Cerebellar cortex (tissue), 1 donor: ENCODE measurements at places on chromosomes 1 and 21.

DNA sequence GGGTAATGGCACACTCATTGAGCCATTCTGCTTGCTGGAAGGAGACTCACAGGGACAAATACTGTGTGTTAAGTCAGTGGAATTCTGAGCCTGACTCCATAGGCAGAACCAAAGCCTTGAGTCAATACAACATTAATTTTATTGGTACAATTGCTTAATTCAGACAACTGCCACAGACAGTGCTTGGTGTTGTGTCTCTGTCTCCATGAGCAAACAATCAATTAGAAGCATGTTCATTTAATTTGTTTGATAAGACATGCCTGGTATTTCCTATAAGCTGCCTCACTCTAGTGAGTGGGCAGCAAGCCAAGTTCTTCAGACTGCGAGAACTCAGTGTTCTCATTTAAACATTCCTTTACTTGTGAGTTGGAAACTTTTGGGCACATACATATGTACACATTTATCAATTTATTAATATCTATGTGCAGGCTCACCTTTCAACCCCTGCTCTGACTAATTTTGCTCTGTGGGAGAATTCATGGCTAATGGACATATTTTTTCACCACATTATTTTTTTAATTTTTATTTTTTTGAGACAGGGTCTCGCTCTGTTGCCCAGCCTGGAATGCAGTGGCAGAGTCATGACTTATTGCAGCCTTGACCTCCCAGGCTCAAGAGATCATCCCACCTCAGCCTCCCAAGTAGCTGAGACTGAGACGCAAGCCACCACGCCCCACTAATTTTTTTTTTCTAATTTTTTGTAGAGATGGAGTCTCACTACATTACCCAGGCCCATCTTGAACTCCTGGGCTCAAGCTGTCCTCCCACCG lies 4.5 kb upstream of the SRSF10 start:
- no peak for DNase-seq

- no peak for DNase-seq
These were observed 13.9 kb upstream of the TMEM222 start for GRCh38 chr1:27307874-27308598.

GRCh38 chr1:66367369-66367768 lies 166.6 kb upstream of the SGIP1 start:
- DNase-seq: no peak

DNA sequence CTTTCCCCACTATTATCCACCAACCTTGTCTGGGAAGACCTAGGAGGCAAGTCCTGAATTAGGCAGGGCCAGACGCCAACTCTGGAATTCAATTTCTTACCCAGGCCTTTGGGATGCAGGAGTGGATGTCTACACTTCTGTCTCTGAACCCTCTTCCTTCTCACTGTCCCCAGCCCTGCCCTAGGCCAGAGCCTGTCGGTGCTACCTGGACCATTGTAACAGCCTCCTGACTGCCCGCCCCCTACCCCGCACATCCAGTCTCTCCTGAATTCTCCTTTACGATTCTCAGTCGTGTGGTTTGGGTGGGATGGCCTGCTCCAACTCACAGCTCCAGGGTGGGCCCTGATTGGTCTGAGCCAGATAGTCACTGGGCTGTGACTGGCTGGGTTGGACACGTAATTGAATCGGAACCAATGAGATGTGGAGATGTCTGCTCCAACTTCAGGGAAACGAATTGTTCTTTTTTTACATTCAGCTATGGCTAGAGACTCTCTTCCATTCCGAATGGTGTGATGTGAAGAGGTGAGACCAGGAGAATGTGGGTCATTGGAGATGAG lies 304.6 kb downstream of the PTPRU start:
- no peak for DNase-seq

DNA sequence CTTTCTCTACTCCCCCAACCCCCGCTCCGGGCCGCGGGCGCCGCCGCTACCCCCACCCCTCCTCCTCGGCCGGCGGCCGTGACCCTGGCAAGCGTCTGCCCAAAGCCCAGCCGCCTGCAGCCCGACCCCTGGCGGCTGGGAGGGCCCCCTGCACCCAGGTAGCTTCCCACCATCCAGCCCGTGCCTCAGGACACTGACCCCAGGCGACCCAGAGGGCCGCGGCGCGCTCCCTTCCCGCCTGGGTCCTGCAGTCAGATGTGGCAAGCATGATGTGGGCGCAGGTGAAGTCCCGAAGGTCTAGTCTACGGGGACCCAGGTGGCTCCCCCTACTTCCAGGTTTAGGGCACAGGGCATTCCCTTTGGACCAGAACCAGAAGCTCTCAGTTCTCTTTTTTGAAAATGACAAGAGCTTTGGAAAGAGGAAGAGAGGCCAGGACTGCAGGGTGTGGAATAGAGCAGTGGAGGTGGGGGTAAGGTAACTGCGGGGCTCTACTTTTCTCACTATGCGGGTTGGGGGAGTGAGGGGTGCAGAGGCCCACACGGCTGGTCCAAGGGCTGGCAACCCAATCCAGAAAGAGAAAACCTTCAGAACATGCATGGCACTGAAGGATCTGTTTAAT lies at the start of gene DENND4B:
TSS of gene DENND4B (minus strand) at position 97 of the 620 bp plus-strand sequence. CDS start 2,344 bp downstream, outside the sequence.
- DNase-seq: peak; percentile 79

DNA sequence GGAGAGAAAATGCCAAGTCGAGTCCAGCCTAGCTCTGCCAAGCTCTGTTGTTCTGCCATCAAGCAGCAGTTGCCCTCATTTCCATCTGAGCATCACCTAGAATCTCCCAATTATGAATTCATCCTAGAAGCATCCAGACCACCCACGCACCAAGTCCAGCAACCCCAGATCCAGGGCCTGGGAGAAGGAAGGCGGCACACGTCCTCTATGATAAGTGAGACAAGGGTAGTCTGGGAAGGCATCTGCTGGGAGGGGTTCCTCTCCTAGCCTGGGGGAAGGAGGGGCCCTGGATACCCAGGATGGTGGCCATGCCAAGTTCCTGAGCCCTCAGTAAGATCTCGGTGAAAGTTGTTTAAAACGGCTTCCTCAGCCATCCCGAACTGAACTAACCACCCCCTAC lies 70.7 kb downstream of the VWA5B1 start:
- peak; percentile 37 for DNase-seq

DNA sequence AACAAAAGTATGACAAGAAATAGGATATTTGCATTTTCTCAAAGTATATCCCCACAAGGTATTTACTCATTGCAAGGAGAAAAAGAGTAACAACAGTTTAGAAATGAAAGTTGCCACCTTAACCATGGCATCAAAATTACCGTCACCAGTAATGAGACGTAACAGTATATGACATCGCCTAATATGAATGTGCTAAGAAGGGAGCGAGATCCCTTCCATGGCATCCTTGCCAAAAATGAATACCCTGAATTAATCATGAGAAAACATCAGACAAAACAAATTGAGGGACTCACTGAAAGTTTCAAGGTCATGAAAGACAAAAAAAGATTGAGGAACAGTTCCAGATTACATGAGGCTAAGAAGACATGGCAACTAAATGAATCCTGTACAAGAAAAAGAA lies 78.9 kb upstream of the MROH9 start:
- no peak for DNase-seq

DNA sequence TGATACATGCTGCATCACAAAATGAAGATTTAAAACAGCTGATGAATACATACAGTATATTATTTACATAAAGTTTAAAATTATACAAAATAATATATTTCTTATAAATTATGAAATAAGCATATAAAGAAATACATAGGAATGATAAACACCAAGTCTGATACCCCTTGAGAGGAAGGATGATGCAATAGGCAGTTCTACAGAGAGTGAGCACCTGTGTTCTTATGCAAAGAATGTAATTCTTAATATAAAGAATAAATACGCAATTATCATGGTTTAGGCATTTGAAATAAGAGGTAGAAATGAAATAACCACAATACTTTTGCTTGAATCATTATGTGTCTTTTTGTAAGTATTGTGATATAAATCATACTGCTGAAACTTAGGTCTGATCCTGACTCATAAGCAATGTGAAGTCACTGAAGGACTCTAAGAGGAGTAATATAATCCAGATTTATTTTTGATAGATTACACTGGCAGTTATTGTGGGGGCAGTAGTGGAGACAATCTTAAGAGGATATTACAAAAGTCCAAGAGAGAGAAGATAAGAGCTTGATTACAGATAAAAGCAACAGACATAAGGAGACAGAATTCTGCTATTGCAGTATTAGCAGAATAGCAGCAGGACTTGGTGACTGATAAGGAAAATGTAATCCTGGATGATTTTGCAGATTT lies 39.0 kb downstream of the TTLL7 start:
- DNase-seq: no peak

GRCh38 chr1:242761556-242761955 lies 237.1 kb upstream of the PLD5 start:
- no peak for DNase-seq

DNA sequence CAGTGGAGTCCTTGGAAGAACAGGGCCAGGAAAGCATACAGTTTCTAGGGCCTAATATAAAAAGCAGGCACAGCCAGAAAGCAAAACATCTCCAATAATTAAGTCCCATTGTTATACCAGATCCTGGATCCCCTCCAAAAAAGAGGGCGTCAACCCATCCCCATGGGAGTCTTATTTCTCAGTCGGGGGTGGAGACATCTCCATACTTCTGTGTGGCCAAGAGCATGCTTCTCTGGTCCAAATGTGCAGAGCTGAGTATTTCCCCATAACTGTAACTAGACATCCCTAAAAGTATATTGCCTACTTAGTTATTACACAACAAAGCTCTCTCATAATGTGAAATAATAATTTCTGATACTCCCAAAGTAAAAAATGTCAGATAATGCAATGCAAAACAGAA lies 104.2 kb upstream of the SOX13 start:
- no peak for DNase-seq

DNA sequence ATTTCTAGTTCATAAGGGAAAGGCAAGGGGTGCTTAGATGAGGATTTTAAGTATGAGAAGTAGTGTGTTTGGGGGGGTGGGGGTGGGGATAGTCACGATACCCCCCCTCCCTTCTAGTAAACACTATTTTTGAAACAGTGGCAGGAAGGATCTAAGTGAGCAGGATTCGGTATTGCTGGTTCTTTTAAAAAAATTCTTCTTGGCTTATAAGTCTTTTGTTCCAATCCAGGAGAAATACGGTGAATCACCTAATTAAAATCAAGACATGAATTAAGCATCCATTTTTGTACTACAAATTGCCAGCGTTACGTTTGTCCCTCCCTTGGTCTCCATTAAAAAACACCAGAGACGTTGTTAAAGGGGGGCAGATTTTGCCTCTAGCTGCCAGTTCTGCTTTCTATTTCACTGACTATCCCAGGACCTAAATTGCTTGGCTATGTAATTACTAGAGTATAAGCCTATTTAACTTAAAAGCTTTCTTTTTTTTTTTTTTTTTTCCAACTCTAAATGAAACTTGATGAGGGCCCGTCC lies 911 bp downstream of the LMO4 start:
- peak; percentile 36 for DNase-seq

GRCh38 chr1:68448365-68448764 lies 1.4 kb downstream of the RPE65 start:
- no peak for DNase-seq

- peak; percentile 35 for DNase-seq
These were observed 23.1 kb upstream of the ERI3 start for GRCh38 chr1:44377925-44378784.

DNA sequence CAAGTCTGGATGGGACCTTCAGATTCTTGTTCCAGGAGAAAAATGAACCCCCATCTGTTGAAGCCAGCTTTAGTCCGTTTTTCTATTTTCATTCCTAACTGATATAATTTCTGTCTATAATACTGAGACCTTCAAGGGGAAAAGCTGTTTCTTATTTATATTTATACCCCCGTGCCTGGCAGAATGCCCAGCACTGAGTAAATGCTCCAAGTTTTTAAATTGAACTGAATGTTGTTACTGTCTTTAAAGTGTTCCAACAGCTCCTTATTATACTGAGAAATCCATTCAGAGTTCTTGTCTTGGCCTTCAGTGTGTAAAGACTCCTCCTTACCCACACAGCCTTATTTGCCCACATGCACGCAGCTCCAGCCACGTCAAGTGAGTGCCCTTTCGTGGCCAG lies 178.6 kb upstream of the HMGB4 start:
- no peak for DNase-seq

GRCh38 chr21:17536381-17536780 lies 23.5 kb downstream of the CXADR start:
- DNase-seq: no peak

DNA sequence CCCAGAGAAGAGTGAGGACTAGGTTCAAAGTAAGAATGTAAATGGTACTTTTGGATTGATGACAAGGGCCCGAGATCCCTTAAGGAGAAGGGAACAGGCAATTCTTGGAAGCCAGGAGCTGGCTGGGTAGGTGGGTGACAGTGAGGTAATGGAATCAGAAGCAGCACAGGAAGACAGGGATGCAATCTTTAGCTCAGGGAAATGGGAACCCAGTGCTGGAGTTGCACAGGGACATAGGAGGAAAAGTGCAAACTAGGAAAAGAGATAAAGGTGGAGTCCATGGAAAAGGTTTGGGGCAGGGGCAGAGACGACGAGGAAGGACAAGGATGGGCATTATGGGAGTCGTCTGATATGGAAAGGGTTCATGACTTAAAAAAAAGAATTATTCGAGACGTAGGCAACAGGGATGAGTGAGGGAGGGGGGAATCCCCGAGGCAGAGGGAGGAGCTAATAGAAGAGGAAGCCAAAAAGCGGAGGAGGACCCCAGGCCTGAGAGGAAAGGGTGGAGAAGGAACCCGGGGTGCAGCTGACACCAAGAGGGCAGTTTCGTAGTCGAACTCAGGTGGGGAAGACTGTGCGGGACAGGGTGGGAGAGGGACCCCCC lies 495 bp downstream of the PI4KB start:
- DNase-seq: peak; percentile 42

DNA sequence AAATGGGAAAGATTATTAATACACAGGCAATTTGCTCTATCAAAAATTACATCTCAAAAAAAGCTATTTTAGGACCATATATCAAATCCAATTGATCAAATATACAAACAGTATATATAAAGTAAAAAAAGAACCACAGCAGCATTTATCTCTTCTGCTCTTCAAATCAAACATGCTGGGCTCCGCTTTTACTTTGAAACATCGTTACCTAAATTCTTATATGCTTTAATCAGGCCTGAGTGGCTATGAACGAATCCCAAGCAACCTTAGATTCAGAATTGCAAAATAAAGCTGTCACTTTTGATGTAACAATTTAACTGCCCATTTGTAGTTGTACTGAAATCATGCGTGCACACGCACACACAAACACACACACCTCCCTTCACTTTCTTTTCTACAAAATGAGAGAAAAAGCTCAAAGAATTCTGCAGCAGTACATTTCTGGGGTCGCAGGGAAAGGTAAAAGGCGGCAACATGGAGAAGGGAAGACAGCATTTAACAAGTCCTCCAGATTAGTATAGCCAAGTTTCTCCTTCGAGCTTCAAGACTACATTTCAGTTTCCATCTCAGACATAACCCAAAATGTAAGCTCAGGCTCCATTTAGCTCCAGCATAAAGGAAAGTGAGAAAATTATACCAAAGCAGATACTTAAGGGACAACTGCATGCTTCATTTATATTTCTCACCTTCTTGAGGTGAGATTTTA lies 92.2 kb upstream of the TTC39A start:
- DNase-seq: peak; percentile 65

DNA sequence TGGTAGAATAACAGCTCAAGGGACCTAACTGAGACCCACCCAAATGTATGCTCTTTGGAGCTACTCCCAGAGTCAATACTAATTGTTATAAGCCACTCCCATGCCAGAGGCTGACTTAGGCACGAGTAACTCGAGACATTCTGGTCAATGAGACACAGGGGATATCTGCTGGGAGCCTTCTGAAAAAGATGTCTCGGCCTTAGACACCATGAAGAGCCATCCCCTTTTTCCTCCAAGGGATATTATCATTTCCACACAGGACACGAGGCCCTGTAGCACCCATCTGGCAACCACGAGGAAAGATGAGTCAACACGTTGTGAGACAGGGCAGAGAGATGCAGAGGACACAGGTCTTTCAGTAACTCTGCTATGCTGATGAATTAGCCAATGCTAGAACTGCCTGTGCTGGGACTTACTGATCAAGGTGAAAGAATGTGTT lies 30.7 kb downstream of the ITPKB start:
- DNase-seq: no peak
